ENCODE measurements at places on chromosomes 5 and 9. TPM values are rescaled to one million over a fixed set of nuclear protein-coding genes. Genes with fewer than 3 reads are reported as not detected.
A peak's percentile ranks its signal among the peaks of the same experiment; 100 is the strongest.

Gene LECT2
- total RNA-seq = not detected

Gene FOXI1
- not detected for total RNA-seq

Gene PCDHGA1
- 1.1 TPM for total RNA-seq

Gene OLFM1
- total RNA-seq = under 0.01 TPM

Gene NDUFS6
- 23.9 TPM for total RNA-seq

Gene RASEF
- 2.1 TPM for total RNA-seq

Gene TEK
- 8.3 TPM for total RNA-seq

Gene CCDC107
- total RNA-seq = 15.6 TPM

DNA sequence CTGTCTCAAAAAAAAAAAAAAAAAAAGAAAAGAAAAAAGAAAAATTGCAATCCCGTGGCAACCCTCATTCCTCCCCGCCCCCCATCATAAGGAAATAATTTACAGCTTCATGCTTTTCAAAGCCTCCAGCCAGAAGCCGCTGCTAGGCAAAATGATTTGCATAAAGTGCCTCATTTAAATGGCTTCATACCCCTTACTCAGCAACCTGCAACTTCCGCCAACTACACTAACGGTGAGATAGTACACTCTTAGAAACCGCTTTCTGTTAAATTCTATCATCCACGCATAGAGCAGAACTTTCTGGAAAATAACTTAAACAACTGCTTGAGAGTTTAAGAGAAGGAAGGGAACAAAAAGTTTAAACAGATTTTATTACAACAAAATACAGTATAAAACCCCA is 17.8 kb downstream of the SERINC5 start:
- H3K27ac ChIP-seq = peak overlapping the region; percentile 38
- DNase-seq = no peak
- no peaks in the 10 kb centered on the region for H3K27me3 ChIP-seq
- no peak overlapping the region for H3K4me3 ChIP-seq
- H3K4me1 ChIP-seq = peaks cover 28% of the 10 kb centered on the region

DNA sequence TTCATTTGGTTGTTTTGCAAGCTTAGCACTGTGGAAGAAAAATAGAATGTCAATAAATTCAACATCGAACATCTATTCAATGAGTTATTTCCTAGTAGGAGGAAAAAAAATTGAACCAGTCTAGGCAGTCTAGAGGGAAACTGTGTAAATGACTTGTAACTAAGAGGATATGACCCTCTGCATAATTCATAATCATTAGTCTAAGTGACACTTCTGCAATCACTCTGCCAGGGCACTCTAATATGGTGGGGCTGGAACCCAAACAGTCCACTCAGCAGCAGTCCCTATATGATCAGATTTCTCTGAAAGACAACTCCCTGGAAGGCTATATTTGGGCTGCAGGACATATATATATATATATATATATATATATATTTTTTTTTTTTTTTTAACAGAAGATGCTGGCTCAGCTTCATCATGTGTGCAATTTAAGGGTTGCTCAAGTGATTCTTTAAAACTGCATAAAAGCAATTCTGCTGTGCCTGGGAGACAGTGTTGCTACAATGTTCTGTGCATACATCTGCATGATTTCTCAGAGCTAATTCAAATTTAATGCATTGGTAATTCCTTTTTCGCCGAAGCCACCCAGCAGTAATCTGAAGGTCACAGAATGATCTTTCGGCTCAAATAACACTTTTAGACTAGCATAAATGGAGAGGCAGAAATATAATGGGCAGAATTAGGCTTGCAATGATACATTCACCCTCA is 482.1 kb upstream of the ZNF608 start:
- H3K36me3 ChIP-seq = no peaks in the 10 kb centered on the region
- H3K27me3 ChIP-seq = no peaks in the 10 kb centered on the region
- H3K4me1 ChIP-seq = no peaks in the 10 kb centered on the region
- DNase-seq = no peak
- H3K27ac ChIP-seq = no peak overlapping the region

DNA sequence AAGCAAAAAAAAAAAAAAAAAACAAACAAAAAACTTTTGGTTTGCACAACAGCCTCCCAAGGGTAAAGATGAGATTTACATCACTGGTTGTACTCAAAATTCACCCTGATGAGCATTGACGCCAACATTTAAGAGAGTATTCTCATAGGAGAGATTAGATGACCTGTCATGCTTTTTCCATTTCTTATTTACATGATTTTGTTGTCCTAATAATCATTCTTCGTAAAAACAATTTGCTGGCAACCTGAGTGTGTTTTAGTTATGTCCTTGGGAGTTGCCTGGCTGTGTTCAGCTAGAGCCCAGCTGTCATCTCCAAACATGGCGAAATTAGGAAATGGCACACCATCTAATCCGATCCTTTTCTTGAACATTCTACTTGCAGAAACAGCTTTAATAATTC is 186.4 kb upstream of the MRPS30 start:
- no peak overlapping the region for H3K4me3 ChIP-seq
- DNase-seq = no peak
- no peaks in the 10 kb centered on the region for H3K27me3 ChIP-seq
- H3K4me1 ChIP-seq = no peaks in the 10 kb centered on the region

GRCh38 chr5:137672881-137673280 is 63.0 kb downstream of the KLHL3 start:
- no peak for DNase-seq
- no peaks in the 10 kb centered on the region for H3K4me1 ChIP-seq
- H3K36me3 ChIP-seq = no peaks in the 10 kb centered on the region
- H3K4me3 ChIP-seq = no peak overlapping the region

DNA sequence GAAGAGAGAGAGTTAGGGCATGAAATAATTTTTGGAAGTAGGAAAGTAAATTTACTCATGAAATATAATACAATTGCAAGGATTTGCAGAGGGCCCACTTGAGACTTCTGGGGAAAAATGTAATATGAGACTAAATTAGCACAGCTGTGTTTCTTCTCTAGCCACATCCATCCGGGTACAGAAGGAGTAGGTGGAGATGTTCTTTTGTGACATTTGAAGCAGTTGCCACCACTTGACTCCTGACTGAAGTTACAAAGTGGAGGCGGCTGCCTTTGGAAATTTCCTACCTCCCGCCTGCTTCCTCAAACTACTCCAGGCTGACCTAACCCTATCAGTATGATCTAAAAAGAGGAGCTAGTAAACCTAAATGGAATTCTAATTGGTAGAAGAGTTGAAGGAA is 58.1 kb upstream of the SHISAL2B start:
- no peaks in the 10 kb centered on the region for H3K27me3 ChIP-seq
- H3K27ac ChIP-seq = no peak overlapping the region
- H3K4me1 ChIP-seq = peaks cover 10% of the 10 kb centered on the region

DNA sequence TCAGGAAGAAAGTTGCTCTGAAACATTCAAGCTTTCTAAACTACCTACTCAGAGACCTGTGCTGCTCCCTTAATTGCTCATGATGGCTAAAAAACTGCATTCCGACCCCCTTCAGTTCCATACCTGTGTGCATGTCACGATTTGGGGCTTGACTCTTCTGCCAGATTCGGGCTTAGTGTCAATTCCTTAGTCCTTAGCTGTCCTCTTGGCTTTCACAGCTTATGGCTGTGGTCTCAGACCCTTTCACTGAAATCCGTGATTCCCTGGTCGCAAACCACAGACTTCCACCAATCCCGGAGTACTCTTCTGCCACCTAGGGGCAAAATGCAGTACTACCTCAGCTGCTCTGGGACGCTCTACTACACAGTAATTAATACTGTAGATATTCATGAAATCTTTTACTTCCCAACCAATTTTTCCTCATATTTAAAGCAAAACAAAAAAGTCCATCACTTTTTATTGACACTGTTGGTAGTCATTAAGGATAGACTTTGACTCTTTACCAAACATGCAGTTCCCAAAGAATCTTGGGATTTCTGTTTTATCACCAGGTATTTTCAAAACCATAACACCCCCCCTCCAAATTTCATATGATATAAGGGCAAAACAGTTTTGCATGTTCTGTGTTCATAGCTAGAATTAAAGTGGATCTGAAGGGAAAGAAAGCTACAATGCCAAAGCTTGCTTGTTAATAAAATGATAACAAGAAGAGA is 617.4 kb downstream of the SLCO4C1 start:
- H3K4me3 ChIP-seq = no peak overlapping the region
- peaks cover 3% of the 10 kb centered on the region for H3K4me1 ChIP-seq
- no peak overlapping the region for H3K27ac ChIP-seq
- H3K27me3 ChIP-seq = no peaks in the 10 kb centered on the region
- no peaks in the 10 kb centered on the region for H3K36me3 ChIP-seq

GRCh38 chr5:173954671-173955521 is 34.1 kb upstream of the C5orf47 start:
- no peaks in the 10 kb centered on the region for H3K27me3 ChIP-seq
- DNase-seq = no peak
- peaks cover 24% of the 10 kb centered on the region for H3K4me1 ChIP-seq
- H3K27ac ChIP-seq = peak overlapping the region; percentile 92

GRCh38 chr5:159010661-159011442 is 88.9 kb downstream of the EBF1 start:
- H3K27ac ChIP-seq = peak overlapping the region; percentile 84
- H3K4me1 ChIP-seq = peaks cover 16% of the 10 kb centered on the region
- no peak for DNase-seq
- H3K27me3 ChIP-seq = no peaks in the 10 kb centered on the region
- peak overlapping the region; percentile 48 for H3K4me3 ChIP-seq

GRCh38 chr9:31702957-31703356 is 681.5 kb upstream of the ACO1 start:
- no peak overlapping the region for H3K27ac ChIP-seq
- no peak overlapping the region for H3K4me3 ChIP-seq
- H3K4me1 ChIP-seq = no peaks in the 10 kb centered on the region
- no peaks in the 10 kb centered on the region for H3K27me3 ChIP-seq
- DNase-seq = no peak

DNA sequence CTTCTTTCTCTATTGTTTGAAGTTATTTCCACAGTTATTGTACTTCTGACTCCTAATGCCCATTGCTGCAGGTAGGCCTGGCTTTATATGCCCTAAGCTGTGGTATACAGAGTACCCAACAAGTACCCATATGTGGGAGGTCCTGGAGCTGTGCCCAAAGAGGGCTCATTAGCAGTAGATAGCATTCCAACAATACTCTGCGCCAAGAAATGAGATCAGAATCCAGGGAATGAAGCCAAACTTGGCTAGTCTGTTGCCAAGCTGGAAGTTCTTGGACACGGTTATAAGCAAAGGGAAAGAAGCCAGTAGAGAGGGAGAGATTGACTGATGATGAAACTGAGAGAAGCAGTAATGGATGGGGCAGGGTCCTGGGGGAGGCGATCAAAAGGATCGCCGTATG is 29.7 kb upstream of the FAM169A start:
- H3K27me3 ChIP-seq = no peaks in the 10 kb centered on the region
- peak; percentile 78 for DNase-seq
- no peak overlapping the region for H3K4me3 ChIP-seq

DNA sequence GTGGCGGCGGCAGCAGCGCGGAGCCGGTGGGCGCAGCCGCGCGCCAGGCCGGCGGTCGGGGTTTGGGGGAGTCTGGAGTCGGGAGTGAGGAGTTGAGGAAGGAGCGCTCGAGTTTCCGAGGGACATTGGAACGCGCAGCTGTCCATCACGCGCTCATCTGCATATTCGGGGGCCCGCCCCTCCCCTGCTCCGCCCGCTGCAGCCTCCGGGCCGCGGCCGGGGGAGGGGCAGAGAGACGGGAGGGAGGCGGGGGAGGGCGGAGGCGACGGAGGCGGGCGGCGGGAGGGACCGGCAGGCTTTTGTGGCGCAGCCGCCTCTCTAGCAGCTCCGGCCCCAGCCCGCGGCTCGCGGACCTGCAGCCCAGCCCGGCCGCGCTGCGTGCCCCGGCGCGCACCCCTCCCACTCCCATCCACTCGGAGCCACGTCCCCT is at the start of gene IRX2:
IRX2 (minus strand) TSS at position 86 of the 430 bp plus-strand sequence. CDS start 264 bp downstream, outside the sequence.
- DNase-seq = peak; percentile 100
- H3K36me3 ChIP-seq = no peaks in the 10 kb centered on the region
- H3K27me3 ChIP-seq = no peaks in the 10 kb centered on the region
- H3K4me3 ChIP-seq = peak within 1 kb of the TSS; percentile 77
- peaks cover 16% of the 10 kb centered on the region for H3K4me1 ChIP-seq

- no peak overlapping the region for H3K4me3 ChIP-seq
- no peaks in the 10 kb centered on the region for H3K36me3 ChIP-seq
- H3K27me3 ChIP-seq = no peaks in the 10 kb centered on the region
Measured at GRCh38 chr9:97425336-97425972, 13.6 kb downstream of the TDRD7 start.

- H3K27me3 ChIP-seq = no peaks in the 10 kb centered on the region
- H3K36me3 ChIP-seq = peaks cover 26% of the 10 kb centered on the region
- DNase-seq = no peak
- H3K27ac ChIP-seq = no peak overlapping the region
Measured at GRCh38 chr5:141491323-141492167, 2.7 kb downstream of the PCDHGC5 start.

GRCh38 chr9:94783928-94784327 is 57.4 kb downstream of the AOPEP start:
- H3K36me3 ChIP-seq = no peaks in the 10 kb centered on the region
- DNase-seq = no peak
- H3K27me3 ChIP-seq = no peaks in the 10 kb centered on the region
- no peak overlapping the region for H3K4me3 ChIP-seq

- peak; percentile 13 for DNase-seq
- H3K27me3 ChIP-seq = peaks cover 7% of the 10 kb centered on the region
- no peaks in the 10 kb centered on the region for H3K36me3 ChIP-seq
- no peaks in the 10 kb centered on the region for H3K4me1 ChIP-seq
- H3K27ac ChIP-seq = no peak overlapping the region
Measured at GRCh38 chr5:1783216-1783554, 16.5 kb downstream of the MRPL36 start.

DNA sequence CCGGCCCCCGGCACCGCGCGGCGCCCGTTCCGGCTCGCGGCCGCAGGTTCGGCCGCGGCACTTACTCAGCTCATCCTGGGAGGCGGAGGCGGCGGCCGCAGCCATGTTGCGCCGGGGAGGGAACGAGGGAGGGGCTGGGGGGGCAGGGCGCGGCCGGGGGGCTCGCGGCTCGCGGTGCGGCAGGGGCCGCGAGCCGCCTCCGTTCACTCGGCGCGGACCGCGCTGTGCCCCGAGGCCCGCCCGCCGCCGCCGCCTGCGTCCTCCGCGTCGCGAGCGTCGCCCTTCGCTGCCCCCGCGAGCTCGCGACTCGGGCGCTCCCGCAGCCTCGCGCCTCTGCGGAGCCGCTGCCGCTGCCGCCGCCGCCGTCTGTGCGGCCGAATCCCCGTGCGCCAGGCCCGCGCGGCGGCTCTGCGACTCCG is 735 bp downstream of the ECPAS start:
- H3K27me3 ChIP-seq = no peaks in the 10 kb centered on the region
- peaks cover 9% of the 10 kb centered on the region for H3K4me1 ChIP-seq

Measured in osteoblast (primary cell).